ENCODE measurements at places on chromosomes 5 and 9.

- DNase-seq = no peak
Observed at GRCh38 chr9:99594056-99594780, 227.5 kb upstream of the NR4A3 start.

DNA sequence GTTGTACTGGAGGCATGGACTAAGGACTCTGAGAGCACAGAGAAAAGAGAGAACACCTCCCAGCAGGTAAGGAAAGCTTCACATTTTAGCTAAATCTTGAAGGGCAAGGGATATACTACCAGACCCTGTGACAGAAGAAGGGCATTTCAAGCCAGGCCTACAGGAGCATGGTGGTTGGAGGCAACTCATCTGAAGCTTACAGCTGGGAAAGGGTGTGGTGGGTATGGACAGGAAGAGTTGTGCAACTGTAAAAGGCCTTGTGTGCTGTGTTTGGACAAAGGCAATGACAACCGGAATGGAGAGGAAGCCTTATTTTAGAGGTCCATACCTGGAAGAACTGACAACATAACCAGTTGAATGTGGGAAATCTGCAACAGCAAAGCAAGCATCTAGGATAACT, 31.2 kb downstream of the NIPSNAP3B start:
- DNase-seq = no peak

DNA sequence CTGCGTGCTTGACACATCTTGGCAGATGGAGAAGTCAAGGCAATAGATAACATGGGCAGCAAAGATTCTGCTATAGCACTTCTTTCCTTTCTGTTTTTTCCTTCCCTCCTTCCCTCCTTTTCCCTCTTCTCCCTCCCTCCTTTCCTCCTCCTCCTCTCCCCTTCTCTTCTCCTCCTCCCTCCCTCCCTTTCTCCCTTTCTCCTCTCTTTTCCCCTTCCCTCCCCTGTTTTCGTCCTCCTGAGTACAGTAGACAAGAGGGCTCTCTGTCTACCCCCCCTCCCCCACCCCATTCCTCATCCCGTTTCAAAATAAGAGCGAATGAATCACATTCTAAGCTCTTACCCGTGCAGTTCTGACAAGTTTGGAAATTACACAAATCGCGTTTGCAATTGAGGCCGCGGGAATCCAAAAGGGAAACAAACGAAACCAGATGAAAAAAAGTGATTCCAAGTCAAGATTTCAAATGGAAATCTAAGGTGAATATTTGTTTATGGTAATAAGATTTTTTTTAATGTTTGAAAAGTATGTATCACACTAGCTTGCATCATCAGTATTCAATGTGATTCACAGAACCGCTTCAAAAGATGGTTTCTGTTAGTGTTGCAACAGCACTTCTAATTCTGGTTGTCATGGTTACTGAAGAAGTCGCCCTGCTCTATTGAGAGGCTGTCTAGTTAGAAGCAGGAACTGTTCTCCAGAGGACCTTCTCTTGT, 1.3 kb downstream of the NIM1K start:
- peak; percentile 75 for DNase-seq

GRCh38 chr9:36691671-36692070, 119.0 kb downstream of the MELK start:
- no peak for DNase-seq

DNA sequence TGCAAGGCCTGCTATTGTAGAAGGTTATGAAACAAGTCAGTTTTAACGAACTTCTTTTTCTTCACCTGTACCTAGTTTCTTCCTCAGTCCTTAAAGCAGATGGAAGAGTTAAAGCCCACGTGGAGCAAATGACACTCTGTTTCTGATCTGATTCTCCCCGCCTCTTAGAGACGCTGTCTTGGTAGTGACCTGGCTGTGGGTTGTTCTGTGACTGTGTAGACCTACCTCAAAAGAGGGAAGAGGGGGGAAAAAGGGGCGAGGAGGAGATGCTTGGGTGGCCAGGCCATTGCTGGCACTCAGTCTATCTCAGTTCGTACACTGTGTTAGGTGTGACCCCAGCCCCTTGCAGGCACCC, 610 bp downstream of the GFRA3 start:
- no peak for DNase-seq

DNA sequence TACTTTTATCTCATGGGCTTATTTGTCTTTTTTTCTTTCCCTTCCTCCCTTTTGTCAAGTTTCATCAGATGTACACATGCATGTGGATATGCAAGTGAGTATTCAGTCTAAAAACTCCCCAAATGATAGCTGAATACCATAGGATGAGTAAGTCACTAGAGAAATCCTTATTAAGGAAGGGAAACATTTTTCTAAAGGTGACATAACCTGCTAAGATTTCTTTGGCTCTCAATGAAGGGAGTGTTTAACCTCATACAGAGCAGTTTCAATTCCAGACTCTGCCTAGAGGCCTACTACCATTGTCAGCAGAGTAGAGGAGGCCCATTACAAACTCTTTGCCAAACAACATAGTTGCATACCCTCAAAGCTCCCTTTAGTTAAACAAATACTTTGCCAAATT, 192.4 kb downstream of the ARHGEF28 start:
- DNase-seq = no peak

DNA sequence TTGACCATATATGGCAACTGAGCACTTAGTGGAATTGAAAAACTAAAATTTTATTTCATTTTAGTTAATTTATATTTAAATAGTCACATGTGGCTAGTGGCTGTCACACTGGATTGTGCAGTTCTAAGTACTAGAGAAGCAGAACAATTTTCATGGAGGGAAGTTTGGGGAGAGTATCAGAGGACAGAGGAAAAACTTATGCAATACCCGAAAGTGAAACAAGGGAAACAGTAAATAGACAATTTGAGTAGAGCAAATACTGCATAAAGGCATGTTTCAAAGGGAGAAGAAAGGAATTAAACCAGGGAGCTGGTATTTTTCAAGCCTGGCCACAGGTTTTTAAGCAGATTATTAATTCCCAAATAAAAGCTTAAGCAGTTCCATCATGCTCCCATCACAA, 590.5 kb upstream of the RORB start:
- no peak for DNase-seq

DNA sequence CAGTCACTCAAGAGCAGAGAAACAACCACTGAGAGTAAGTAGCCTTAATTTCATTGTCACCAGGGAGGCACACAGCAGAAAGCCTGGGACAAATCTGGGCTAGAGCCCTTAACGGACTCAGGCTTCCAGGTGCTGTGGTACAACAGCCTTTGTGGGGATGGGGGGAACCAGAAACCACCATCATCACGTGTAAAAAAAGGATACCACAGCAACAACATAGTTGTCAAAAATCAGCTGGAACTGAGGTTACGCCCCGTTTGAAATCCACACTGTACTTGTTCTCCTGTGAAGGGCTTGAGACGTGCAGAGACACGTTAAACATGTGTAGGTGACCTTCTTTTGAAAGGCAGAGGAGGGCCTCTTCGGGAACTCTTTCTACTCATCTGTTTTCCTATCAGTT, 16.6 kb upstream of the PLPP1 start:
- no peak for DNase-seq
